NCI-H1694 treated with DMSO at 0.1 percent for 48 hours (cell line): ENCODE measurements at places on chromosomes 2 and 18.

GRCh38 chr2:86064006-86064405 is 41.7 kb downstream of the POLR1A start:
- no peak for DNase-seq

- DNase-seq, result no peak
These were observed 63.3 kb downstream of the FBXO15 start for GRCh38 chr18:74084184-74084855.

GRCh38 chr18:48348739-48349138 is 60.4 kb downstream of the ZBTB7C start:
- DNase-seq, result no peak

DNA sequence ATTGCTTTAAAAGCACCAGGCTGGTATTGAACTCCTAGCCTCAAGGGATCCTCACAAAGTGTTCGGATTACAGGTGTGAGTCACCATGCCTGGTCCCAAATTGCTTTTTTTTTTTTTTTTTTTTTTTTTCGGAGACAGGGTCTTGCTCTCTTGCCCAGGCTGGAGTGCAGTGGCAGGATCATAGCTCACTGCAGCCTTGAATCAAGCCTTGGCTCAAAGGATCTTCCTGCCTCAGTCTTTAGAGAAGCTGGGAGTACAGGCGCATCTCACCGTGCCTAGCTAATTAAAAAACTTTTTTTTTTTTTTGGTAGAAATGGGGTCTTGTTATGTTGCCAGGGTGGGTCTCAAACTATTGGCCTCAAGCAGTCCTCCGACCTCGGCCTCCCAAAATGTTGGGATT is 12.8 kb downstream of the MTA3 start:
- DNase-seq, result no peak

GRCh38 chr18:36386150-36386920 is 88.8 kb downstream of the FHOD3 start:
- DNase-seq, result no peak

GRCh38 chr2:40244675-40245074 is 207.2 kb downstream of the SLC8A1 start:
- DNase-seq, result peak; percentile 68

DNA sequence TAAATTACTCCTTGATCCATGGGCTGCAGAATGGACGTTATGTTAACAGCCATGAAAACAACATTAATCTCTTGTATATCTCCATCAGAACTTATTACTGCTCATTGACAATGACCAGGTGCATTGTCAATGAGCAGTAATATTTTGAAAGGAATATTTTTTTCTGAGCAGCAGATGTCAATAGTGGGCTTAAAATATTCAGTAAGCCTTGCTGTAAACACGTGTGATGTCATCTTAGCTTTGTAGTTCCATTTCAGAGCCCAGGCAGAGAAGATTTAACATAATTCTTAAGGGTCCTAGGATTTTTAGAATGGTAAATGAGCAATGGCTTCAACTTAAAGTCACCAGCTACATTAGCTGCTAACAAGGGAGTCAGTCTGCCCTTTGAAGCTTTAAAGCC is 26.6 kb downstream of the CFAP210 start:
- DNase-seq, result no peak

- DNase-seq, result no peak
These were observed 8.5 kb downstream of the MEIS1 start for GRCh38 chr2:66443186-66443978.

GRCh38 chr2:235689427-235689853 is 195.6 kb downstream of the AGAP1 start:
- DNase-seq, result no peak

GRCh38 chr2:46812361-46813019 is 103.1 kb downstream of the MCFD2 start:
- no peak for DNase-seq

DNA sequence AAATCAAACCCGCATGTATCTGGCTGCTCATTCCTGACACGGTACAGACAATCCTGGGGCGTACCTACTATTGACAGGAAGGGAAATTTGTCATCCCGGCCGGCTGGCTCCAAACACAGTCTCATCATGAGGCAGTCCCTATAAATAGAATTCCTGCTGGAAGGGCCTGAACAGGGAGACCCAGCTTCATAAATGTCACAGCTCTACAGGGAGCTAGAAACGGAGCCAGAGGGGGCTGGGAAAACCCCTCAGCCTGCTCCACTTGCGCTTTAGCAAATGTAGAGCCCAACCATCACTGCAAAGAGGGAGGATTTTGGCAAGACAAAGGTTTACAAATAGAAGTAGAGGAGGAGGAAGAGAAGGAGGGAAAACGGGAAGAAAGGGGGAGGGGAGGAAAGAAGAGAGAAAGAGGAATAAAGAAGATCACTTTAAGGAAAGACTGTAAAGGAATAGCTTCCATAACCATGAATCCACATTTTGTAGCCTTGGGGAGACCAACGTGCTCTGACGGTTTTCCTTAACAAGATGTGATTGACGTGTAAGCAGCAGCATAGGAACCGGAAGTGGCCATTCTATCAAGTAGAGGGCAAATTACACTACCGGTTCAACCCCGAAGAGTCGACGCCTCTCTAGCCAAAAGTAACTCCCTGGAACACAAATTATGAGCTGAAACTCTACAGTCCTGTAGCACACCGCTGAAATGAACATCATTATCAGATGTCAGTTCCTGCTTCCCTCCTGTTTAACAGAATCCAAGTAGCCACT is 56.8 kb upstream of the TTN start:
- DNase-seq, result peak; percentile 79

DNA sequence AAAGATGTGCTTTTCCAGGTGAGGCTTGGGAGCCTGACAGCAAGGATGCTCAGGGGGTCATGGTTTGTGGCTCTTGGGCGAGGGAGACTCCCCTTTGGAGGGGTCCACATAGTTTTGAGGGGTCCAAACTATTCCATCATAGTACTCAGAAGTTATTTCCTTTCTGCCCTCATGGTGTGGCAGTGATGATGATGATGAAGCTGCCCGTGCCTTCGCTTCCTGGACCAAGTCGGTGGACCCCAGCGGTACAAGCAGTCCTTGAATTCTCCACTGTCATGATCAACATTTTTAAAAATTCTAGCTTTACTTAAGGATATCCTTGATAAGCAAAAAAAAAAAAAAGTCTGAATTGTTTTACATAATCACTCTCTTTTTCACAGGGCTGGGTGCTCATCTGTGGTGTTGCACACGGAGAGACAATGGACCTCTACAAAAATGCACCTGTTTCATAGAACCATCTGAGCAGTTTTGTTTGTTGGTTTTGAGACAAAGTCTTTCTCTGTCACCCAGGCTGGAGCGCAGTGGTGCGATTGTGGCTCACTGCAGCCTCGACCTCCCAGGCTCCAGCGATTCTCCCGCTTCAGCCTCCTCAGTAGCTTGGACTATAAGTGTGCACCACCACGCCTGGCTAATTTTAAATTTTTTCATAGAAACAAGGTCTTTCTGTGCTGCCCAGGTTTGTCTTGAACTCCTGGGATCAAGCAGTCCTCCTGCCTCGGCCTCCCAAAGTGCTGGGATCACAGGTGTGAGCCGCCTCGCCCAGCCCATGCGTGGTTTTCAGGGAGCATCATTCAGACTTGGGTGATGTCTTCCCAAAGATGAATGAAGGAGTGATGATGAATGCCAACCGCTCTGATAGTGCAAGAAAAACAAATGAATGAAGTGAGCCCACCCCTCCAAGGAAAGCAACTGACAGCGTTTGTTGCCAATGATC is 271.4 kb upstream of the HDAC4 start:
- no peak for DNase-seq

DNA sequence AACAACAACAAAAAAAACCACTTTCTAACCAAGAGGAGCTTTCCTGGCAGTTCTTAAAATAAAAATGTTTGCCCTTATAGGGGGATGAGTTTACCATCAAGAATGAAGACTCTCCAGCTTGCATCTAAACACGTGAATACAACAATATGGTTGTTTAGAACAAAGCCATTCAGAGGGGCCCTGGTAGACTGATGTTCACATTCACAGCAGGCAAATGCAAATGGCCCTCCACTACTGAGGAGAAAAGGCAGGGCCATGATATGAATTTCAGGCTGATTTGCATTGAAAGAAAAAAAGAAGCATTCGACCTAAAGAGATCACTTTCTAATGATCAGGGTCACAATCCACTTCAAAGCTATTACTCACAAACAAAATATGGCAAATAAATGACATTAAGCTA is 65.3 kb upstream of the OTOS start:
- DNase-seq, result no peak

GRCh38 chr2:16613539-16614011 is 52.1 kb downstream of the CYRIA start:
- DNase-seq, result no peak

DNA sequence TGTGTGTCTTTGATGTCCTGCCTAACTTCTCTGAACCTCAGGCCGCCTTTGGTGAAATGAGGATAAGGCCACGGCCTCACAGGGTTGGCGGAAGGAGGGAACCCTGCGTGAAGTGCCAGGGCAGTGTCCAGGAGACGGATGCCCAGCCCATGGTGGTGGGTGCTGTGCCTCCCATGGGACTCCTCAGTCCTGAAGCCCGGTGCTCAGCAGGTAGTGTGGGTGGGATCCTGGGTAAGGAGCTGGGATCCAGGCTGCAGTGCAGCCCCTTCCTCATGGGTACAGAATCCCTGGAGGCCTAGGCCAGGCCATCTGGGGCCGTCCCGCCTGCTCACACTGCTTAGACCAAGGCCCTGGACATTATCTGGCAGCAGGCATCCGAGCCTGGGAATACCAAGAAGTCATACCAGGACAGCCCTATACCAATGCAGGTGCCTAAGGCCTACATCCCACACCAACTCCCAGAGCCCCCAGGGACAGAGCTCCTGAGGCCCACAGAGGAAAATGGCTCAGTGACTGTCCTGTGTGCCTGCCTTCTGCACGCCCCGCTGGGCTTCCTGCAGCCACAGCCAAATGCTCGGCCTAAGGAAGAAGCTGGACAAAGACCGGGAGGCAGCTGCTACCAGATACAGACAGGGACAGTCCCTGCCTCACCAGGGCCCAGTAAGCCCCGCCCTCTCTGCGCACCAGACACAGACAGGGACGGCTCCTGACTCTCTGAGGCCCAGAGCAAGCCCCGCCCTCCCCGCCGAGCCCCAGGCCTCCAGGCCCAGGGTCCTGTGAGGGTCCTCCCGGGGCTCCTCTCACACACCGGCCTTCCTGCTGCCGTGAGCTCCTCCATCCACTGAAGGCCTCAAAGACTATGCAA is 78.0 kb downstream of the NDUFA10 start:
- no peak for DNase-seq

DNA sequence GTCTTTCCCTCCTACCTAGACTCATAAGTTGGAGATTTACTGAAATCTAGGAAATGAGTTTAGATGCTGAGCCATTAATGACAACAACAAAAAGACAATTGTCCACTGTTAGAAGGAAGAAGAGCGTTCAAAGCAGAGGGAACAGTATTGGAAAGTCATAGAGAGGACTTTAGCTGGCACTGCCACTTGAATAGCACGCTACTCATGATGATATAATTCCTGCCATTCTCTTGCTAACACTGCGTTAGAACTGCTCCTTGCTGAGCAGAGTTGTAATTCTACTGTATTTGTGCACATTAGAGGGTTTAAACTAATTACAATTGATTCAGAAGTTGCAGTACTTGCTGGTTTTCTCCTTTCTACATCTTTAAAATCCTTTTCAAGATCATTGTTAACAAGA is 9.0 kb upstream of the AFTPH start:
- no peak for DNase-seq

DNA sequence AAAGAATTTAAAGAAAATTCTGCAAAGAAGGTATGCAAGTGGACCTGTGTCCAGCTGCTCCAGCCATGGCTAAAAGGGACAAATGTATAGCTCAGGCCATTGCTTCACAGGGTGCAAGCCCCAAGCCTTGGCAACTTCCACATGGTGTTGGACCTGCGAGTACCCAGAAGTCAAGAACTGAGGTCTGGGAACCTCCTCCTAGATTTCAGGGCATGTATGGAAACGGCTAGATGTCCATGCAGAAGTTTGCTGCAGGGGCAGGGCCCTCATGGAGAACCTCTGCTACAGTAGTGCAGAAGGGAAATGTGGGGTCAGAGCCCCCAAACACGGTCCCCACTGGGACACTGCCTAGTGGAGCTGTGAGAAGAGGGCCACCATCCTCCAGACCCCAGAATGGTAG is 284.0 kb upstream of the RAB6C start:
- DNase-seq, result no peak

DNA sequence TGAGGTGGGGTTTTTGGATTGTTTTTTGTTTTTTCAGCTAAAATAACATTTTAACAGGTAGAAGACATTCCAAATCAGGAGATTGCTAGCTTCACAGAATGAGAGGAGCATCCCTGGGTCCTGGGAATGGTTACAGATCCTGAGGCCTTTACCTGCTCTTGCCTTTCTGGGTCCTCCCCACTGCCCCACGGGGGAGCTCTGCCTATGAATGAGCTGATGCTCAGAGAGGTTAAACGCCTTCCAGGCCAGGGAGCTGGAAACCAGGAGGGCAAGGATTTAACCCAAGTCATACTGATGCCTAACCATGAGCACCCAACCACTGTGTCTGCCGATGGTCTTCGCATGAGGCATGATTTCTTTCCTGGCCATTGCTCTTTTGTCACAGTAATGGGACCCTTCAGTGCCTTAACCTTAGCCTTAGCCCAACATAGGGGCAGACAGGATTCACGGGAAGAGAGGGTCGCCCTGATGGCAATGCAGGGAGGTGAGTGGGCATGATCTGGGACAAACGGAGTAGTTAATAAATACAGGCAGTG is 16.1 kb downstream of the MOCOS start:
- DNase-seq, result no peak

- DNase-seq, result no peak
These were observed 92.6 kb upstream of the ITGA4 start for GRCh38 chr2:181364492-181365170.

DNA sequence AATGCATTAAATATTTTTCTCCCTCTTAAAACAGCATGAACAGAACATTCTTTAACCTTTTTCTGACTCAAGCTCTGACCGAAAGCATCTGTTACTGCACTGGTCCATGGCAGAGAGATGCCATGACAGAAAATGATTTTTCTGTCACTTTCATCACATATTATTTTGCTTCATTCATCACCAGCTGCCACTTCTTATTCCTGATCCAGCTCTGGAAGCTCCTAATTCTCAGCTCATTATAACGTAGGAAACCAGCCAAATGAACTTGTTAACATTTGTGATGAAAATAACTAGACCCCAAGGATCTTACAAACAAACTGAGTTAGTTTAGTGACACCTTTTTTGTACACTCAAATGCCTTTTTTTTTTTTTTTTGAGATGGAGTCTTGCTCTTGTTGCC is 7.6 kb upstream of the CFLAR start:
- DNase-seq, result peak; percentile 43

- DNase-seq, result peak; percentile 77
These were observed 124.8 kb downstream of the NUP35 start for GRCh38 chr2:183248866-183249567.

DNA sequence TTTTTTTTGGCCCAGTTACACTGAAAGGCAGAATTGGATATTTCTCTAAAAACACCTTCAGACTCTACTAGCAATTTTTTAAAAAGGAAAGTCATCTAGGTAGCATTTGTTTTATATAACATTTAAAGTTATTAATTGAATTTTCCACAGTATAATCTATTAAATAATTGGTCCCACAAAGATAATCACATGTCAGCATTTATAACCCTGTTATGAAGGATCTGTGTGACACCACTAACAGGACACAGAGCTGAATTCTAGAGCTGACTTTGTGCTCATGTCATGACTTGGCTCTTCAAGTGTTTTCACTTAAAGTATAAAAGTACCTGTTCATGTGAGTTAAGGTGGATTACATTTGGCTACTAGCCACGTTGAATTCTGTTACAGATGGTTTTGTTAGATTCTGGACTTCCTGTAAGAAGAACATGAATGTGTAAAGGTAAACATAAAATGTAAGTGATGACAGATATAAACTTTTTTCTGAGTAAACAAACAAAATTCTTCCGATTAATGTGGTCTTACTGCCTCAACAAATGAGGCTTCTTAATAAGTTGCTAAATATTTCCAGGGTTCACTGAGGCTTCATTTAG is 69.1 kb upstream of the PROKR1 start:
- no peak for DNase-seq

GRCh38 chr2:235721625-235722024 is 227.8 kb downstream of the AGAP1 start:
- DNase-seq, result peak; percentile 20
